ENCODE measurements at places on chromosomes 4 and X.

GRCh38 chr4:82865592-82865991 lies 25.4 kb downstream of the SEC31A start:
- DNase-seq: no peak

DNA sequence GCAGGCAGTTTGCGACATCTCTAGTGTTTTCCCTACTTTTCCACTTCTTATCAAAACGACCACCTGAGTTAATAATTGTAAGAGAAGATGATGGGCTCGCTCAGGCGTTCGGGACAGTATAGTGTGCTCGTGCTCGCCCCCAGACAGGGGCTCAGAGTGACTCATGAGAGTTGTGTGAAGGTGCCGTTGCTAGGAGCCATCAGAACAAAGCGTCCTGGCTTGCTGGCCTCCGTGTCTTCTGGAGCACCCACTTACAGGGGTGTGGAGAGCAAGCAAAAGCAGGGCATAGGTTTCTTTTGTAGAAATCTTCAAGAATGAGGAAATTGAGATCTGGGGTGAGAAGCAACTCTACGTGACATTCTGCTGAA lies 73.0 kb upstream of the ADGRG2 start:
- DNase-seq: no peak

DNA sequence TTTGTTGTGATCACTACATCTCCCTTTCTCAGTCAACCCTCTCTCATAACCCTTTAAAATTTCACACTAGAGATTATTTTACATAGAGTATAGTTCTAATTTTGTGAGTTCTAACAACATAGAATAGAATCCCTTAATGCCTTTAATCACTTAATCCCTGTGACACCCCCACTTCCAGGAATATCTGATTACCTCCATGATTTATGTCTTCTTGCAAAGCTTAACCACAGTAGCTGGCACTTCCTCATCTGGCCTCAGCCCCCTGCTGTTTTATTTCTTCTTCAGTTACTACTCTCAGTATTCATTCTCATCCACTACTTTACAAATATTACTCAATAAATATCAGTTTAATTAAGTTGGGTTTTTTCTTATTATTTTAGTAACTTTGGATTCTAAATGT lies 340.9 kb downstream of the CENPC start:
- no peak for DNase-seq

GRCh38 chrX:71302461-71303213 lies 1.1 kb downstream of the ITGB1BP2 start:
- DNase-seq: no peak

GRCh38 chrX:31545726-31546125 lies 473.9 kb upstream of the FTHL17 start:
- no peak for DNase-seq

DNA sequence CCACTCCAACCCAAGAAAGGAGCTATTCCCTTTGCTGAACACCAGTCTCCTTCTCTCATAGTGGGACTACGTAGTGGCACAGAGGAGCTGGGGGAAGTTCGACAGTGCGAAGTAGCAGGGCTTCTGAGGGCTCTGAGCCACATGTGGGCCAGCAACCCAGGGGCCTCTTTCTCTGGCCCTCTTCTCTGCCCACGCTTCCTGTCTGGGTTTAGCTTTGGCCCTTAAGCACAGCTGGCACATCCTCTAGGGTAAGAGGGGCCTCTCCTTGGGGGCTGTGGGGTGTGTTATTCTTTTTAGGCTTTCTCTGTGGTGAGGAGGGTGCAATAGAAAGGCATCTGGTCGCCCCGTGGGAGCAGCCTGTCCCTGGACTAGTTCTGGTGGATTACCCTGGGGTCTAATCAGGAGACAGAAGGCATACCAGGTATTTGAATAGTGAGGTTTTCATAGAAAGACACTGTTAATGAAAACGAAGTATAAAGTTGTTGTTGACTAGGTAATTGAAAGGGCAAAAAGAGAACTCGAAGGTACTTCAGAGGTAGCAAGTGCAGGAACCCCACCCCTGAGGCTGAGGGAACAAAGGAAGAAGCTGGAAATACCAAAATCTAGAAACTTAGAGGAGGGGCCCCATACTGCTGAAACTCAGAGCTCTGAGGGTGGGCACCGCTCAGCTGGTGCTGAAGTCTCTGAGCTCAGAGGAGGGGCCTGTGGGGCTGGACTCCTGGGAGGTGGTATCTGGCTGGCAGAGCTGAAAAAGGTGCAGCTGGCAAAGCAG lies 151.9 kb upstream of the RPS6KA3 start:
- DNase-seq: no peak

- no peak for DNase-seq
Observed at GRCh38 chr4:62196338-62196737, 996.2 kb downstream of the ADGRL3 start.

DNA sequence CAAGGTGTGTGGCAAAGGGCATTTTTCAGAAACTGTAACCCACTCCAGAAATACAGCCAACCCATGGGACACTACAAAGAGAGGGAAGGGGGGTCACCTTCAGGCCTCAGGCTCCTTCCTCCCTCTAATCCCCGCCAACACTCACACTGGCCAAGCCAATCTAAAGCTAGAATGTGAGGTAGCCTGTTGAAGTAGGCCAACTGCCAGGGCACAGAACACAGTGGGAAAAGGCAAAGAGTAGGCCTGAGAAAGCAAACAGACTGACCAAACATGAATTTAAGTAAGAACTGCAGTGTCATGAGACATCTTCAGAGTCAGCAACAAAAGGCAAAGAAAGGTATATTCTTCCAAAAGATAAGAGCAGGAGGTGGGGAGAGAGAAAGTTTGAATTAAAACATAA lies 289.0 kb downstream of the HNRNPD start:
- no peak for DNase-seq
